ENCODE measurements at places on chromosomes 2 and 18.
A peak's percentile ranks its signal among the peaks of the same experiment; 100 is the strongest.

DNA sequence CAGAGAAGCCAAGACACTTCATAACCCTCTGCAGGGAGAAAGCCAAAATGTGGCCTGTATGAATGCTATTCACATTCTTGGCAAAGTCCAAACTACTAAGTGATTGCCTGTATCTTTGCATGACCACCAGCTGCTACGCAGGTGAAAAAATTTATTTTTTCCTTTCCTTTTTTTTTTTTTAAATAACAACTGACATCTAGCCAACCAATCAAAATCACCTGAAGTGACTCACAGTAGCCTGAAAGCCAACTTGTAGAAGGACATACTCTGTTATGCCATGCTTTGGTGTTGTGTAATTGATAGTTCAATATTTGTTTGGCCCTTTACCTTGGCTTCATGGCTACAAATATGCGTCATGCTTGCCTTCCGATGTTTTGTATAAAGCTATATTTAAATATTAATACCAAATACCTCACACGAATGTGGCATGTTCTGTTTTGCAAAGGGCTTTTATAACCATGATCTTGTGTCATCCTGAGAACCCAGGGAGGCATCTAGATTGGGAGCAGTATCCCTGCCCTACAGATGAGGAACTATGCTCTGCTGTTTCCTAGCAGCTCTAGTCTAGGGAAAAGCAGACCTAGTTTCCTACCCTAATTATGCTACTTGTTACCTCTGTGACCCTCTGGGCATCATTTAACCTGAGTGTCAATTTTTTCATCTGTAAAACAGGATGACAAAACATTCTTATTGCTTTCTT, 102.1 kb downstream of the MYOM1 start:
- DNase-seq: no peak

DNA sequence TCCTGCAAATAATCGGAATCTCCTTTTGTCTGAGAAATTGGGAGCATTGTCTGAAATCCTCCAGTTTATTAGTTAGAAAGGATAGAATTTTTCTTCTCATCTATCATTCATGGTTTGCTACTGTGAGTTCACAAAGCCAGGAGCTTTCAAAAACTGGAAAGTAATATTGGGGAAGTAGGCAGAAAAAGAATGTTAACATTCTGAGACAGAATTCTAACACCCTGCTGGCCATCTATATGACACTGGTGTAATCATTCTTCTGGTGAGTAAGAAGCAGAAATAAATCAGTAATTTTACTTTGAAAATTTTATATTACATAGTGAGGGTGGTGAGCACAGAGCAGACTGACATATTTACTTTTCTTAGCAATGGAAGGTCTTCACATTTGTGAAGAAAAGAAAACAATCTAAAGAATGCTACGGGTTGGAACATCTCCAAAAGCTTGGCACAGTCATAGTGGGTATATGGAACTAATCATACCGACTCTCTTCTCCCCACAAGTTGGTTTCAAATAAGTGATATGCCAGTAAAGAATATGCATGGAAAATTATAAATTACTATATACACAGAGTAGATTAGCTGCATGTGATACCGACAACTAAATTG, 344.9 kb downstream of the LPIN1 start:
- DNase-seq: no peak

- DNase-seq: no peak
These were observed 33.1 kb downstream of the EMILIN2 start for GRCh38 chr18:2879889-2880288.

DNA sequence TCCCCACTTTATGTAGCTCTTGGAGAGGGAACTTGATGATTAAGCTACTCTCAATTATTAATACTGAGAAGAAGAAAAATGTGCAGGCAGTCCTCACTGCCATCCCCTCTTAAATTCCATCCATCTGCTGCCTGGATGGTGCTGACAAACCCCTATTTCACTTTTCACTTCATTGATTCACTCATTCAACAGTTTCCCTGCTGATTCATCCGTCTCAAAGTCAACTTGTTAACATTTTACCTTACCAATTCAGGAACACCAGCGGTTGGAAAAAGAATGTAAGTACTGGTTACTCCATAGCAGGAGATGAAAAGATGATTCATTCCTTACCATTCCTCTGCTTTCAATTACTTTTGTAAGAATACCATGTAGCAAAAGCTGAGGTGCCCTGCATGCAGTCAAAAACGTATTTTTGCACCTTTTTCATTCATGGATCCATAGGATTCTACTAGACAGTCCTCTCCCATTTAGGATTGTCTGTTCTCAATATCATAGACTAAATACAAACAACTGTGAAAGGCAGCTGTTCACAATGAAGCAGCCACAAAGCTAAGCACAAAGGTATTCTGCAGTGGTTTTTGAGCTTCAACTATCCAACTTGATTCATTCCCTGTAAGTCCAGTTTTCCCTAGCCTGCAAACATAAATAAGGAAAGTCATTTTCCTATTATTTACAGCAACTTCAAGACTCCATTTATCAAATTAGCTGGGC, 262.0 kb downstream of the MREG start:
- no peak for DNase-seq

DNA sequence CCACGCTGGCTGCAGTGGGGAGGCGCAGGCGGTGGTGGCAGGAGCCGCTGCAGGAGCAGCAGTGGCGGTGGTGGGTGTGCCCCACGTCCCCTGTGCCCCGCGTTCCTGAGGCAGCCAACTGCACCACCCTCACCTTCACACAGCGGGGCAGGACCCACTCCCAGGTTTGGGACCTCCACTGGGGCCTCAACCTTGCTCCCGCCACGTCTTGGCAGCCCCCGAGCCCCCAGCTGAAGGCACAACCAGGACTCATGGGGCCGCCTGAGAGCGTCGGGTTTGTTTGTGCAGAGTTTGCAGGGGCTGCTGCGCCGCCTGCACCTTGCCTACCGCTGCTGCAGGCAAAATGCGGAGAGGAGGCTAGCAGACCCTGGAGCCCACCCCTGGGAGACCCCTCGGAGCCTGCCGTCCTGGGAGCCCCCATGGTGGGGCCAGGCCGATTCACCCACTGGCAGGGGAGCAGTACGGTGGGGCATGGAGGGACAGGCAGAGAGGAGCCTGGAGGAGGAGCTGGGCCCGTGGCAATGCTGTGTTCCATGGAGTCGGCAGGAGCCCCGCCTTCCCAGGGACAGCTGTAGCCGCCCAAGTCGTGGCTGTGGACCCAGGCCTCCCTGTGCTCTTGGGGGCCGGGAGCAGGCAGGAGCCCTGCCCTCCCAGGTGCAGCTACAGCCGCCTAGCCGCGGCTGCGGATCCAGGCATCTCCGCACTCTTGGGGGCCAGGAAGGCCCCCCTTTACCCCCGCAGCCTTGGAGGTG, 14.7 kb upstream of the EML6 start:
- DNase-seq: no peak

GRCh38 chr2:212494418-212495020, 44.1 kb downstream of the ERBB4 start:
- no peak for DNase-seq

DNA sequence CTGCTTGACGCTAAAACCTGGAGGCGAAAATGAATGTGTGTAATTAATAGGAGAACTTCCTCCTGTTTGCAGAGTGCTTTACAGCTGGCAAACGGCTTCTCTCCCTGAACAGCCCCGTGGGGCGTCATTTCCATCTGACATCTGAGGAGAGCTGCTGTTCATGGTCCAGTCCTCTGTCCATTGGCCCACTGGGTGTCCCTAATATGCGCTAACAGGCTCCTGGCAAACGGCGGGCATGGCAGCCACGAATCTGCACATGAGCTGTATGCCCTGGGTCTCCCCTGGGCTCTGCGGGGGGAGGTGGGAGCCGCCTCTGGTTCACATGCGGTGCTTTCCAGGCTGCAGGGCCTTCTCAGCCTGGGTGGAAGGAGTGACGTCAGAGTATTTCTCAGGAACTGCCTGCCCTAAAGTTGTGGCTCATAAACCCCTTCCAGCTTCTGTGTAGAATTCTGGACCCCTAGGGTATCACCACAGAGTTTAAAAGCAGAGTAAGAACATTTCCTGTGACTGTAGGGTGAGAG, 73.2 kb downstream of the LRRFIP1 start:
- DNase-seq: peak; percentile 82

GRCh38 chr2:176171351-176172006, 14.4 kb downstream of the HOXD3 start:
- no peak for DNase-seq

GRCh38 chr2:64711252-64711800, 57.6 kb upstream of the SERTAD2 start:
- DNase-seq: no peak

DNA sequence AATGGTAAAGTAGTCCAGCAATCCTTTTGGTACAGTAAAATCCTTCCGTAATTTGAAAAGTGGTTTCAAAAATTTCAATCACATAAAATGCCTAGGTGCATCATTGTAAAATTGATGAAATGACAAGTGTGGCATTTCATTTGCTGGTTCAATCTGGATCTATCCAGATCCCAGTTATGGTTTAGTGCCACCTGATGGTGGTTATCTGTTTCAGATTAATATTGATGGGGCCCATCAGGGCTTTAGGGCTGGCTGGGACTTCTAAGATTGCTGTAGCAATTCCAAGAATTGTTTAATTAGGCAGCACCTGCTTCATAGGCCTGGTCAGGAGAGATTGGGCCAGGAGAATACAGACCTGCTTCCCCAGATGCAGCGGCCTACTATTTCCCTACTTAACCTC, 55.5 kb upstream of the PIK3C3 start:
- DNase-seq: no peak

DNA sequence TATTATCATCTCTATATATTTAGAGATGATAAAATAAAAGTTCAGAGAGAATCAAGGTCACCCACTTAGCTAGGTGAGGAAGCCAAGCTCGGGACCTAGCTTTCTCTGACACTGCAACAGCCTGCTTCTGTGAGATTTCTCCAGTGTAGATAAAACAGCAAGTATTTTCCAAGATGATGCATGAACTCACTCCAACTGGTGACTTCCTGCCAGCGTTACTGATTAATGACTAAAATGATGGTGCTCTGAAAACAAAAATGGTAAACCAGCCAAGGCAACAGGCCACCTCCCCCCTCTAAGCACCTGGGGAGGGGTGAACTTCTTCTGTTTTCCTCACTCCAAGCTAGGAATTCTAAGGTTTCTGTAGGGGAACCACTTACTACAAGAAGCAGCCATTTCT, 510.2 kb upstream of the ID2 start:
- no peak for DNase-seq

- DNase-seq: no peak
These were observed 166.9 kb downstream of the VWC2L start for GRCh38 chr2:214577769-214578168.

GRCh38 chr2:209976698-209977385, 25.6 kb upstream of the RPE start:
- DNase-seq: no peak

DNA sequence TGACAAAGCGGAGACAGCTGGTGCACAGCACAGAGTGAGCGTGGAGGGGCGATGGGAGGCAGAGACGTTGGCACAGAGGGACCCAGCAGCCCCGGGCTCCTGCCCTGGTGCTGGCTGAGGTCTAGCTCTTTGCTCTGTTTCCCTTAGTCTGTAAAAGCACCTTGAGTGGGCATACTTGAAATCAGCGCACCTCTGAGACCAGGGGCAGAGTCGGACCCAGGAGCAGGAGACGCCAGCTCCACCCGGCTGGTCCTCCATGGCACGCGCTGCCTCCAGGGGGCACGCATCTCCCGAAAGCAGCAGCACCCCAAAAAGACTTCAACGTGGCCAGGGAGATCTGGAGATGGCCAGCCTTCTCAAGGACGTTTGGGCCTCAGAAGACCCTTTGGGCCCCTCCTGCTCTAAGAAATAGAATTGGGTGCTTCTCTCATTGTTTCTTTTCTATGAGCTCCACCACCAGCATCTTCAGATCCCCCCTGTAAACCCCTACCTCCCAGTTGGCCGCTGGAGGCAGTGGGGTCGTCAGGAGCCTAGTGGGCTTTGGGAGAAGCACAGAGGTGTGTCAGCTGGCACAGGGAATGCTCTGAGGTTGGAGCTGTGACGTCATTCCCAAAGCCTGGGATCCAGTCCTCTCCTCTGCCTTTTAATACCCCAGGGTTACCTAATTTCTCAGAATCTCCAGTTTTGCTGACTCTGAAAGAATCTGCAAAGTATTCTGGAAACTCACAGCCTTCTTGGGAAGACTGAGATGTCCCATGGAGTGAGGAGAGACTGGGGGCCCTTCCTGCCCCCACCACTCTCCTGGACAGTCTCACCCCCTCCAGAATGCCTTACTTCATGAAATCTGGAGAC, 58.9 kb downstream of the CIB4 start:
- no peak for DNase-seq

DNA sequence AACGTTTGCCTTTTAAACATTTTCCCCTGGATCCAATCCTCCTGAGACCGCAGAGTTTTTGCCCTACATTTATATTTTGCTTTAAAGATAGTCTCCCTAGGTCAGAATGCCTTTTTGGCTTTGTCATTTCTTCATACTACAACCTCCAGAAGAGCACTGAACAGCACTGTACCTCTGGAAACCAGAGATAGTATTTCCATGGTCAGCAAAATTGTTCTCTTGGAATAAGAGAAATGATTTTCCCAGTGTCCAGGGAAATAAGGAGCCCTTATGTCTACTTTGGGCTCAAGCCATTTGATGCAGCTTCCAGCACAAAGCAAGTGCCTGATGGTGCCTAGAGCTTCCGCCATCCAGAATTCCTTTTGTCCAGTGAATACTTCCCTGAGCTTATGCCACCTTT, 75.5 kb upstream of the SP5 start:
- no peak for DNase-seq

GRCh38 chr2:21282515-21282898, 158.7 kb downstream of the TDRD15 start:
- no peak for DNase-seq

- no peak for DNase-seq
These were observed 69.8 kb upstream of the RASGRP3 start for GRCh38 chr2:33406622-33407021.

DNA sequence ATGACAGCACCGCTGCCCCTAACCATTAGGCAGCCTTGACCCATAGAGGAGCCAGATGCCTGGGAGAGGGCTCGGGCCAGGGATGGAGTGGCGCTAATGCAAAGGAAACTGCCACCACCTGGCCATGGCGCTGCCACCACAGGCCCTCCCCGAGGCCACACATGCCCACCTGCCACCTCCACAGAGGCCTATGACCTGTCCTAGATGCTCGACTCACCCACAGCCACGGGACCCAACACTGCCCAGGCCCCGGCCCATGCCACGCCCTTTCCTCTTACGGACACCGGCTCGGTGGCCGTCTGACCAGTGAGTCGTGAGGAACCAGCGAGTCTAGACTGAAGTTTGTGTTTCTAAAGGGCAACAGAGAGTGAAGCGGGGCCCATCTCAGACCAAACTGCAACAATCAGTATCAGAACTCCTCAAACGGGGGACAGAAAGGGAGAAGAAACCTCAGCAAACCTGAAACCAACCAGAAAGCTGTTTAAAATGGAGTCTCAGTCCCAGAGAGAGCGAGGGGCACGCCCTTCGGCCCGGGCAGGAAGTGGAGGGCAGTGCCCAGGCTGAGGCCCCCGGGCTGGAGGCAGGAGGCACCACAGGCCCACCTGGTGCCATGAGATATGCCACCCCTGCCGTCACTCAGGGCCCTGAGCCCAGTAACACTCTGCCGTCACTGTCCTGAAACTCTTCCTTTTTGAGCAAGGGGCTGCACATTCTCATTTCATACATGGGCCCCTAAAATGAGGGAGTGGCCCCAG, 711 bp downstream of the GPR17 start:
- DNase-seq: no peak

Data from CD4-positive, alpha-beta T cell treated with Interleukin-10 for 1 hour (primary cell).